ENCODE measurements at places on chromosomes 13 and 19.

DNA sequence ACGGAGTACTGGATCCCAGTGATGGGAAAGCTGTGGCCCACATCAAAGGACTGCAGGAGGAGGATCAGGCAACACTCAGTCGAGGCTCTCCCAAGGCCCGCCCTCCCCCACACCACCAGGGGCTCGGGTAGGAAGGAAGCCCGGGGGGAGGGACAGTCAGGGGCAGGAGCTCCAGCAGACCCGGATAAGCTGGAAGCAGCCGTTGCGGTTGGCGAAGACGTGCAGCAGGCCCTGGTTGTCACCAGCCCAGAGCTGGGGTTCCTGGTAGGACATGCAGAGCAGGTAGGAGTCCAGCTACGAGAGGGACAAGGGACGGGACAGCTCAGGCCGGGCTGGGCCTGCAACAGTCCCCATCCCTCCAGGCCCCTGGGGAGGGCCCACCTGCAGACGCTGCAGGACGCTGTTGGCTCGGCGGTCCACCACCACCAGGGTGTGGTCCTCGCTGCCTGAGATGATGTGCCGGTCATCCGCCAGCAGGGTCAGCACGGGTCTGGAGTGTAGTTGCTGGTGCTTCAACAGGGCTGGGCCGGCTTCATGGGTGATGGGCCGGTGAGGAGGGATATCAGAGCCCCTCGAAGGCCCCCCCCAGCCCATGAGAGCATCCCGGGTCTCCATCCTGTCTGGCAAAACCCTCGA lies 1.9 kb downstream of the GNG14 start:
- no peak for DNase-seq

DNA sequence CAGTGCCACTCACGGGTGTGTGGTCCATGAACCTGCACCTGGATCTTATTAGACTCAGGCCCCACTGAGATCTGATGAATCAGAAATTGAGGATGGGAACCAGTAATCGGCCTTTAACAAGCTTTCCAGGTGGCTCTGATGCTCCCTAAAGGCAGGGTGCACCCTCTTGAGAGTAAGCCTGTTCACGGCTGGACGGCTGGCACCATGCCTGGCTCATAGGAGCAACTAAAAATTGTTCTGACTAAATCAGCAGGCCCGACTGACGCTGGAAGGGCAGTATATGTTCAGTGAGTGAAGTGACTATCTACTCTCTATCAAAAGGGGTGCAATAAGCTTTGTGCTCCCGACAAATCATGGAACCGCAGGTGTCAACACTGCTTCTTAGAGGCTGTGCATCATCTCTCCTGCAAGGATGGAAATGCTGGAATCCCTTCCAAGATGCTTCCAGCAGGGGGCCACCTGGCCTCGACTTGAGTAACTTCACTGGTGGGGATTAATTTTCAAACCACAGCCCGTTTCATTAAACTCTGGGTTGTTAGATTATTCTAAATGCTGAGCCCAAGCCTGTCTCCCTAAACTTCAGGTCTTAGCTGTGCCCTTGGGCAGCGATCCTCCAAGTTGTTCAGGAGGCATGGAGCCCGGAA lies 28.4 kb downstream of the TMTC4 start:
- peak; percentile 31 for DNase-seq

DNA sequence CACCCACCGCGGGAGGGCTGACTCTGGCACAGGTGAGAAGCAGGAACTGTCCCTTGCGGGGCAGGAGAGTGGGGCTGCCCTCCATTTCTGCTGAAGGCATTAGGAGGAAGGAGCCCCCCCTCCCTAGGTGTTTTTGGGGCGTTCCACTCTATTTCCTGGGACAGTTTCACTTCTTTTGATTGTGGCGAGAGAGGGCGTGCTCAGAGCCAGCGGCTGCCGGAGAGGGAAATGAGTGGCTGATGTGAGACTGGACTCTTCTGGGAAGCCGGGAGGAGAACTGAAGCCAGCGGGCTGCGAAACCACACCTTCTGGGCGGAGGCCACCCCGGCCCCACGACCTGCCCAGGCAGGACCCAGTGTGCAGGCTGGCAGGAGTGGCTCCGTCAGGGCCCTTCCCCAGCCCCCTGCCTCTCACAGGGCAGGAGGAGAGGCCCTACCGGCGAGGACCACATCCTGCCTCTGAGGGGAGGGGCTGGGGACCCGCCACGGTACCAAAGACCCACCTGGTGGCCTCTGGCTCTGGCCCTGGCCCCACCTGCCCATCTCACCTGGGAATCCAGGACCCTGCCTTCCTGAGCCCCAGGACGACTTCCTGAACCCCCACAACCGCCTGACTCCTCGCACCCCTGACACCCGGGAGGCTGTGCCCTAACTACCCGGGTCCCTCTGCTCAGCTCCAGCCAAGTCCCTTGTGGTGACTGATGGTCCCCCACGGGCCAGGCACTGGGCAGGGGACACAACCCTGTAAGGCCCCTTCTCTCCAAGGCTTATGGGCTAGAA lies 25.9 kb downstream of the MPND start:
- DNase-seq: no peak

DNA sequence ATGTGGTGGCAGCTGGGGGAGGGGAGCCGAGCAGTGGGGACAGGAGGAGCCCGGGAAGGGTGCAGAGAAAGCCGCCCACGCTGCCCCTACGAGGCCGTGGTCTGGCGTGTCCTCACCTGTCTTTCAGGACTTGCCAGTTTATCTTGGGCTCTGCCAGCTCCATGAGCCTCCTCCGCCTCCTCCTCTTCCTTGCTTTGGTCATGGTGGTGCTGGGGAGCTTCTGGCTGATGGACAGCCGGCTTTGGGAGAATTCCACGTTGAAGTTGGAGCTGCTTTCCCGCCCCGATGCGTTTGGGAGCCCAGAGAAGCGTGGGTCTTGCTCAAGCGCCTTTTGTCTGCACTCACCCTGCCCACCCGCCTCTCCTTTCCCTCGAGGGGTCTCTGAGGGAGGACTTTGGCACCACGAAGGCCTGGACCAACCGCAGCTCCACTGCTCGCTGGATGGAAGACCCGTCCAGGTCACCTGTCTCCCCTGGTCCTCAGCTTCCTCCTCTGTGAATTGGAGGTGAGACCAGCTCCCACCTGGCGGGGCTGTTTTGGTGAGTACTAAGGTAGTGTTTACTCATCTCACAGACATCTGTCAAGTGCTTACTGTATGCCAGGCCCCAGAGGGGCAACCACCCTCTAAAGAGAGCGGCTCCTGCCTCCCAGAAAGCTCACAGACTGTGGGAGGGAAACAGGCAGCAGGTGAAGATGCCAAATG lies 29.7 kb upstream of the MIER2 start:
- no peak for DNase-seq

DNA sequence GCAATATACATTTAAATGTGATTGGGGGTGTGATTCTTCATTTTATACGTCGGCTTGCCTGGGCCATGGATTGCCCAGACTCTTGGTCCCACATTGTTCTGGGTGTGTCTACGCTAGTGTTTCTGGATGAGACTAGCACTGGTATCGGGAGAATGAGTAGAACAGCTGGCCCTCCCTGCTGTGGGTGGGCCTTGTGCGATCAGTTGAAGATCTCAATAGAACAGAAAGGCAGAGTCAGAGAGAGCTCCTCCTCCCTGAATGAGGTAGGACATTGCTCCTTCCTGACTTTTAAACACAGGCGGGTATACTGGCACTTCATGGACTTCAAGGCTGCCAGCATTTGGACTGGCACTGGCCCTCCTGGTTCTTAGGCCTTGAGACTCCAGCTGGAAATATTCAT lies 603.0 kb downstream of the LIG4 start:
- DNase-seq: no peak

DNA sequence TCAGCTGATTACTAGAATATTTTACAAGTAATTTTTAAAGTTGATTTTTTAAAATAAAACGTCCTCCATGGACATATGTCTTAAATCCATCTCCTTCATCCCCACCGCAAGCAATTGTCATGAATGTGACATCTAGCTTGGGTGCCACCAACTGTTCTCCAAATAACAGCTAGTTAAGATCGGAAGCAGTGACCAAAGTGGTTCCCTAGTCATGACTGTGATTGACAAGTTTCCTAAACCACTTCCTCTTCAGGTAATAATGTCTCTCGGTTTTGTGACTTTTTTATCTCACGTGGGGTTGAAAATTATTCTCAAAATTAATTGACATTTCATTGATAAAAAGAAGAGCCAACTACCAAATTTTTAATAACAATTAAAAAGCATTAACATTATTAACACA lies 135.3 kb upstream of the MIR17HG start:
- no peak for DNase-seq

DNA sequence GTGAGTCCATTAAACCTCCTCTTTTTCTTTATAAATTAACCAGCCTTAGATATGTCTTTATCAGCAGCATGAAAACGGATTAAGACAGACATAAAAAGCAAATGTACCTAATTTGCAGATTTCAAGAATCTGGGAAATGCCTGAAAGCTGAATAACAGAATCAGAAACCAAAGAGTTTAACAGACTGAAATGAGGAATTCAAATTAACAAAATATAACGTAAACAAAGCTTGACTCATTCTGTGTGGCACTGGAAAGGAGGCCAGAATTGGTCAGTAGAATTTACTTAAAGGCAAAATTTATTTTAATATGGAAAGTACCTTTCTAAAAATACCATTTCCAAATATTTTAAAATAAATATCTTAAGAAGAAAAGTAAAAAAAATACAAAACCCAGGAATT lies 540.6 kb upstream of the HTR2A start:
- peak; percentile 75 for DNase-seq

DNA sequence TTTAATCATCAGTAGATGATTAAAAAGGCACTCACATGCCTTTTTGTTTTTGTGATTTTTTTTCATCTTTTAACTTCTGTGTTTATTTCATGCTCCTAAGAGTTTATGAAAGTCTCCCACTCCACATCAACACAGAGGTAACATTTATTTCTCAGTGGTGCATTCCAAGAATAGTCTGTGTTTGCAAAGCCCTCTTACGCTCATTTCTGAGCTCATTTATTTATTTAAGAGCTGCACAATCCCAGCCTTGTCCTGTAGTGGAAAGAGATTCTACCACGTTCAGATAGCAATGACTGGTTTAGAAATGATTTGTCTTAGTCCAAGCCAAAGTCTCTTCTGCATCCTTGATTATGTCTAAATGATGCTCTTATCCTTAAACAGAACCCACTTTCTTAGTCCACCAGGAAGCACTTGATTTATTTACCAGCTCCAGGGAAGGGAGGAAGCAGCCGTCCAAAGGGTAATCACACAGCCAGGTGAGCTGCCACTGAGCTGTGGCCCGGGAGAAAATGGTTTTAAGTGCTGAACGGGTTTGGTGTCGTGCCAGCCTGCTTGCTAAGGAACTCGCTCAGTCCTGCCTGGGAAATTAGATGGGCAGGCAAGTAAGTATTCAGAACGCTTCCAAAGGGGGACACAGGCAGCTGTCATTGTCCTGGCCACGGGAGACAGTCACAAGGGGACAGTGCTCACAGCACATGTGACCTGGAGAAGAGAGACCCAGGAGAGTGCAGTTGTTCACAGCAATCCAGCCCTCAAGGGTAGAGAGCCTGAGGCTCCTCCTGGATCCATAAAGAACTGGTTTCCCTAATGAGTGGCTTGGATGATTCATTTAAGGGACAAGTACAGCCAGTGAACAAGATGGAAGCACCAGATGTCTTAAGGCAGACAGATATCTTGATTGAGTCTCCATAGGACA lies 131.8 kb upstream of the WASF3 start:
- DNase-seq: no peak

GRCh38 chr13:57925250-57925649 lies 293.7 kb downstream of the PCDH17 start:
- DNase-seq: no peak

GRCh38 chr19:9916719-9917118 lies 19.6 kb downstream of the OLFM2 start:
- DNase-seq: no peak

GRCh38 chr13:42215578-42216421 lies 56.2 kb upstream of the AKAP11 start:
- peak; percentile 35 for DNase-seq

DNA sequence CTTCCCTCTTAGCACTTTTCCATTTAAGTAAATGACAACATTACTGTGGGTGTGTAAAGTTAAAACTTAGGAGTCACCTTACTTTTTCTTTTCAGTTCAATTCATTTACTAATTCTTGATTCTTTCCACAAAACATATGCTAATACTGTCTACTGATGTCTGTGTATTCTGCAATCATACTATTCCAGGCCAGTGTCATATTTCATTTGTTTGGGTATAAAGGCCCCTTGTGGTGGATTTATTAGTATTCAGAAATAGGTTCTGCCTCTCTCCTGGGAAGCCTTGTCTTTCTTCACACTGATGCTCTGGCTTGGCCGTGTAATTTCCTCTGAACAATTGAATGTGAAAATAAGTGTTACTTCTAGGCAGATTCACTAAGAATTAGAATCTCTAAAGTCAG lies 621.9 kb upstream of the SPRY2 start:
- DNase-seq: peak; percentile 49

- no peak for DNase-seq
These were observed 19.4 kb downstream of the NOTCH3 start for GRCh38 chr19:15181394-15181793.

- DNase-seq: no peak
These were observed 170.6 kb downstream of the TEX29 start for GRCh38 chr13:111491021-111491420.

GRCh38 chr19:17540174-17540573 lies 15.3 kb upstream of the COLGALT1 start:
- no peak for DNase-seq

DNA sequence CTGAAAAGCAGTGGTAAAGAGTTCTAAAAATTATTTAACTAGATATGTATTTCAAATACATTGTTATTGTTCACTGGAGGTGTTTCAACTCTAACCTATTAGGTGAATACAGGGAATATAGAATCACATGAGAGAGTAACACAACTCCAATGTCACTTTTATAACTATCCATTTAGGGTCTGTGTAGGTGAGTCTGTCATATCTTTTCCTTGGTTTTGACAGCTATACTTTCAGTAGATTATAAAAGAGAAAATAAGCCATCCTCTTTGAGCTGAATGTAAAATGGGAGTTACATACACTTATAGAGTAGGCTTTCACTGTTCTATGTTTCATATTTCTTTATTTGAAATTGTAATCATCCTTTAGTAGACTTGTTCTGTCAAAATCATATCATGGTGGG lies 2321.0 kb downstream of the PCDH9 start:
- DNase-seq: no peak

- no peak for DNase-seq
These were observed 73.2 kb downstream of the CDADC1 start for GRCh38 chr13:49320975-49321374.

GRCh38 chr13:33796095-33796494 lies 21.9 kb upstream of the RFC3 start:
- no peak for DNase-seq

DNA sequence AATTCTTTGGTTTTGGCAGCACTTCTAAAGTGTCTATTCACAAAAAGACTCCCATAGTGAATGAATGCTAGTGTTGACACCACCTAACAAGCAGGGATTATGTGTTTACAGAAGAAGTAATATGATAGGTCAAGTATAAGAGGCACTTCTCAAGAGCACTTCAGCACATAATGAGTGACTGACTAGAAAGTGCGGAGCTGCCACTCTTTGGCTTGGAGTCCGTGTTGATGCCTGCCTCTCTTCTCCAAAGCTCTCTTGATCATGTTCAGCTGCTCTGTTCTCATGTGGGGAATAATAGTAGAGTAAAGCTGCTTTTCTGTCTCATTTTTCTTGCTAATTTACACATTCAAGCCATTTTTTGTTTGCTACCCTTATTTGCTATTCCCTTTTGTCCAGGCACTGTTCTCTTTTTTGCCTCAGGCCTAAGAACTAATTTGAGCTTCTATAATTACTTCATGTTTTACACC lies 22.7 kb upstream of the MAB21L1 start:
- no peak for DNase-seq

All from HCEC 1CT (cell line).